ENCODE measurements at places on chromosomes 5 and 9.

DNA sequence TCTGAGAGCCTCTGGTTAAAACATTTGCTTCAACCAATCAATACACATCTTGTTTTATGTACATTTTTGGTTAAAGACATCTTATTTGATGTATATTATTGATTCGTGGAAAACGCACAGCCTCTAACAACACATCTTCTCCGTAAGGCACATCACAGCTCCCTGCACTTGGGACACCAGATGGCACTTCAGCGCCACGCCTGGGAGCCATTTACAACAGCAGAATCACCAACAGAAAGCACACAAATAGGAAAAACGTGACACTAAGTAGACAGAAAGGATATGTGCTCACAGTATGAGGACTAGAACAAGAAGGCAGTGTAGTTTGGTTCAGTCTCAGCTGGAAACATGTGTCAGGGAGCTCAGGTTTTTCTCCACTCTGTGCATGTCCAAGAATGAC is 199.7 kb downstream of the ROR2 start:
- DNase-seq, result no peak

DNA sequence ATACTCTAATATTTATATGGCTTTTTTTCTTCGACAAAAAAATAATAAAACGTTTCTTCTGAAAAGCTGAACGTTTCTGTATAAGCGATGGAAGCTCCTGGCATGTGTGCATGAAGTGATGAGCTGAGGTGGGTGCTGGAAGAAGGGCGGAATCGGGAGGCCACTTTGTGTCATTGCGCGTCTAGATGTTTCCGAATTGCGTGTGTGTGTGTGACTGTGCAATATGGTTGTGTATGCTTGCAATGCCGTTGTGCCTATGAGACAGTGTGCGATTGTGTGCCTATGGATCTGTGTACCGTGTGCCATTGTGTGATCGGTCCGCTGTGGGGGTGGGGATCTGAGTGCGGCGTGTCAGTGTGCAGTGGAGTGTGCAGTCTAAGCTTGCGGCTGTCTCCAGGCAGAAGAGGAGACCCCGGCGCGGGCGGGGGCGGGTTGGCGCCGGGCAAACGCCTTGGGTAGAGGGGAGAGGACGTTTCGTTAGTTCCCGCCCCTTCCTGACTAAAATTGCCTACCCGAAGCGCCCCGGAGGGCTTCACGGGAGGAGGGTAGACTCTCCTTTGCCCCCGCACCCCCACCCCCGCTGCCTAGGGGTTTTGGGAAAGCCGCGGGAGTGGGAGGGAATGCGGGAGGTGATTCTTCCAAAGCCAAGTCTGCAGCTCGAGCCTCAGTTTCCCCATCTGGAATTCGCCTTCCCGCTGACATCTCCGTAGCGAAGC is 24.2 kb downstream of the PCDHGC5 start:
- DNase-seq, result no peak

GRCh38 chr9:105007143-105007542 is 79.2 kb upstream of the ABCA1 start:
- DNase-seq, result no peak

- no peak for DNase-seq
Observed at GRCh38 chr9:124928116-124928515, 12.8 kb downstream of the GOLGA1 start.

DNA sequence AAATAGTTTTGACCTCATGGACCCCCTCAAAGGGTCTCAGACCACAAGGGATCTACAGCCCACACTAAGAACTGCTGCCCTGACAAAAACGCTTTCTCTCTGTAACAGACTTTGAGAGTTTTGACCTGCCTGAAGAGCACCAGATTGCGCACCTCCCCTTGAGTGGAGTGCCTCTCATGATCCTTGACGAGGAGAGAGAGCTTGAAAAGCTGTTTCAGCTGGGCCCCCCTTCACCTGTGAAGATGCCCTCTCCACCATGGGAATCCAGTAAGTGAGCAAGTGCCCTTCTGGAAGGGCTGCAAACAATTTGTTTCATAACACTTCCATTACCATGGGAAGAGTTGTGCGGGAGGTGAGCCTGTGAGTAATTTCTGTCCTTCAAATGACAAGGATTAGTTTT is 6.0 kb downstream of the PTTG1 start:
- DNase-seq, result no peak

DNA sequence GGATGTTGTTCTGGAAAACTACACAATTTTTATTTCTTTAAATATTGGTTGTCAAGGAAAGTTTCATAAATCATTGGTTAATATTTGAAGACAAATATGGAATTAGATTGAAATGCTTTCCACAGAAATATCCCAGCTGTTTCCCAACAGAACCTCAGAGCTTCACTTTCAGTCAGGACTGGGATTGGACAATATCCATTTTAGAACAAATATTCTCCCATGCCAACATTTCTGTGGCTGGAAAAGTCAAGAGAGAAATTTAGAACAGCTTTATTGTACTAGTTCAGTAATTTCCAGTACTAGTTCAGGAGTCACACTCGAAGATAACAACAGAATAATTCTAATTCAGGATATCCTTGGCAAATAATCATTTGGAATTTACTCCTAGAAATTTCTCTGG is 116.1 kb upstream of the TUT7 start:
- DNase-seq, result no peak

DNA sequence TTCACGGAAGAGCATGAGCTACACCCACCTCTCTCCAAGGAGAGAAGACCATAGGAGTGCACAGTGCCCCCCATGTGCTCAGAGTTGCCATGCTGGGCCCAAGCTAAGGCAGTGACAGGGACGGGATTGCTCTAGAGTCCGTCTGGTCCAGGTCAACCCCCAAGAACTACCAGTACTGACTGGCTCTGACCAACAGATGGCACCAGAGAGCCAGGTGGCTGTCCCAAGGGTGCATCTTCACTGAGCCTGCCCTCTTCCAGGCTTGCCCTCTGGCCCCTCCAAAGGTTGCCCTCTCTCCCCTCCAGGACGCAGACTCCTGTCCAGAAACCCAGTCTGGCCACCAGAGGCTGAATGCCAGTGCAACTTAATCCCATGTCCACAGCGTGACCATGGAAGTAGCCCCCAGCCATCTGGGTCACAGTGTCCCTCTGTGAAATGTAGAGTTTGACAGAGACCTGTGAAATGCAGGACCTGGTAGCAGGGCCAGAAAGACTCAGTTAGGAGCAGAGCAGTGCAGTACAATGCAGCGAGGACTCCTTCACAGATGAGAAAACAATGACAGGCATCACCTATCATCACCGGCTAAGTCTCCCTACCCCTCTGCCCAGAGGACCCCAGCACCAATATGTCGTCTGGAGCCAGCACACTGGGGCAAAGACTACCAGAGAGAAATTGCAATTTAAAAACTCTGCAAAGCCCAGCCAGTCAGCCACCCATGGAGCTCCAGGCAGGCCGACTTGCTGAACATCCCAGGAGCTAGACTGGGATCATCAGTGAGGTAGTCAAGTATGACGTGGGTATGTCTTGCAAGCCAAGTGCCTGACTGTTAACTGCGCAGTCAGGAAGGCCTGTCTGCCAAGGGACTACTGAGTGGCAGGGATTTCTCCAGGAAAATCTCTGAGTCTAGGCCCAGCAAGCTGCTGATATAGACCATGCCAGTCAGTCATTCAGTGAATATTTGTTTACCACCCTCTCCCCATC is 7.7 kb upstream of the SKP1 start:
- peak; percentile 73 for DNase-seq

DNA sequence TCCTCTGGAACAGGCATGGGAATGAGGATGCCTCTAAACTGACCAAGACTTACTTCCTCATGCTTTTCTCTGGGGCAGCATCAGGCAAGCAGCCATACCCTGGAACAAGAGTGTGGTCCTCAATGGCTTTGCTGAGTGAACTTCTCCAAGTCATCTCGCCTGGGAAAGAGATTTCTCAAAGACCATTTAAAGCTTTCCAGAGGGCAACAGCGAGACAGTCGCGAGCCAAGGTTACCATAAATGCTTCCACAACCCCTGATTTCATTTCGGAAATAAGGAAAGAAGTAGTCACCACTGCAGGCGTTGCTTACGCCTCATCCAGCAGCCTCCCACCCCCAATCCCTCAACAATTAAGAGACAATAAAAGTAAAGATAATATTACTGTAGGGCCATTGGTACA is 1.1 kb upstream of the SNCAIP start:
- no peak for DNase-seq

DNA sequence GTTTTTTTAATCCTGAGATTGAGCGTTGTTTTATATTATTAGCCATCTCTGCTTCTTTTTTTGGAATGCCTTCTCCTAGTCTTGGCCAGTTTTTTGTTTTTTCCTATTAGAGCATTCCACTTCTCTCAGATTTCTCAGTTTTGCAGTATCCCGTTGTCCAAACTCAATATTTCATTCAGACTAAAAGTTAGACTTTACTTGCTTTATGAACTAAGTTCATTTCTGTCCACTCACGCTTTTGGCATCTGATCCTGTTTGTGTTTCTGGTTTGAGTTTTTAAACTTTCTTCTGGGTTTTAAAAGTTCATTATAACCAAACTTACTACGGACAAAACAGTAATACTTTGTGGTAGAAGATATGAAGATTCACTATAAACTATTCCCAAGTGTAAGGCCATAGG is 288.3 kb upstream of the MPDZ start:
- no peak for DNase-seq

- no peak for DNase-seq
Observed at GRCh38 chr5:86074297-86074696, 543.4 kb upstream of the COX7C start.

- no peak for DNase-seq
Observed at GRCh38 chr5:17429353-17429752, 68.7 kb upstream of the TAF11L2 start.

DNA sequence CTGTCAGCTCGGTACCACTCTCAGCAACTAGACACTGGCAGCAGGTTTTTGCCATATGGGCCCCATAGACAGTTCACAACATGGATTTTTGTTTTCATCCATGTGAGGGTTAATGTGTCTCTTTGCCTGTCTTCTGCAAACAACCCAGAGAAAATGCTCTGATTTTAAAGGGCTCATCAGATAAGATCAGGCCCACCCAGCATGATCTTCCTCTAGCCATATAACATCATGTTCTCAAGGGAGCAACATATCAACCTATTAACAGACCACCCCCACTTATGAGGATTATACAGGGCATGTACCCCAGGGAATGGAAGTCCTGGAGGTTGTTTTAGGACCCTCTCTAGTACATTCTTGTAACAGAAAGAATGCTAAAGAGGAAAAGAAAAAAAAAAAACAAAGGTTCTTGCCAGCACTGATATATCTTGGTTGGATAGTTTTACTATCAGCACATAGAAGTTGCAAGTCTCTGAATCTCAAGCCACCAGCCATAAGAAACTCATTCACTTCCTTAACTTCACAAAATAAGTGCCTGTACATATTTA is 1015.1 kb downstream of the TLE4 start:
- no peak for DNase-seq

DNA sequence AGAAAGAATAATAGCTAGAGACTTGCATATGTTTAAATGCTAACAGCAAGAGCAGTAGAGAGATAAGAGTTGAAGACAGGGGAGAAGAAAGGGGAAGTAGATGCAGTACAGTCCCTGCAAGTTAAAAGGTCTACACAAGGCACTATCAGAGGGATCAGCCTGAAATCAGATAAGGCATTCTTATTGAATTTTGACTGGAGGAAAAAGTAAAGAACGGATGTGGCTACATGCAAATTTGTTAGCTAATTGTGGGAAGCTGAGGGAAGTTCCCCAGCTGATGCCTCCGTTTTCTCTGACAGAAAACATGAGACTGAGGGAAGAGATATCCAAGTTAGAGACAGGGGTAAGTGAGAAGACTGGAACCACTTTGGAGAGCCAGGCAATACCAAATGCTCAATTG is 12.9 kb upstream of the RHOBTB3 start:
- DNase-seq, result no peak

DNA sequence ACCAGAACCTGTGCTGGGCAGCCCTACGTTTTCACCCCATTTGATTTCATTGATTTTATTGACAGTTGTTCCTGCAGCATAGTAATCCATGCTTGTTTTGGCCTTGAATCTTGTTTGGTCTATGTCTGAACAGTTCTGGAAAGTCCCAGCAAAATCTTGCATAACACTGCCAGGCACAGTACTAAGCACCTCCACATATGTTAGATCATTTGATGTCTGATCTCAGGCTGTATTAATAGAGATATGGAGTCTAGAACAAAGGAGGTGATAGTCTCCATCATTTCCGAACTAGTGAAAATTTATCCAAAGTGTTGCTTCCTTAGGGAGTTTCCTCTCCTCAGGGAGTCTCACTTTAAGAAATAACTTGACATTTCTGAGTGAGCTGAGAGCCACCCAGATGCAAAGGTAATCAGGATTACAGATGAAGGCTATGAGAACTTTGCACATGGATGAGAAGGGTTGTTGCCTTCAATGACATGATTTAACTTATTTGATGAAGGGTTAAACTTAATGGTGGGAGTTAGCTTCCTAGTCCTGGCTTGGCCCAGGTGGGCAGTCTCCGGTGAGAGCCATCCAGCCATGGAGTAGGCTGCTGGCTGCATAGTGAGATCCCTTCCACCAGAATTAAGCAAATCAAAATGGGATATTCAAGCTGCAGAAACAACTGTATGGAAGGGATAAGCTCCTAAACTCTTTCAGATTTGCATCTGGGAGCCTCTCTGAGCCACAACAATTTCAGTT is 173.8 kb upstream of the MVB12B start:
- no peak for DNase-seq

GRCh38 chr5:120539471-120539870 is 75.4 kb downstream of the PRR16 start:
- DNase-seq, result no peak

DNA sequence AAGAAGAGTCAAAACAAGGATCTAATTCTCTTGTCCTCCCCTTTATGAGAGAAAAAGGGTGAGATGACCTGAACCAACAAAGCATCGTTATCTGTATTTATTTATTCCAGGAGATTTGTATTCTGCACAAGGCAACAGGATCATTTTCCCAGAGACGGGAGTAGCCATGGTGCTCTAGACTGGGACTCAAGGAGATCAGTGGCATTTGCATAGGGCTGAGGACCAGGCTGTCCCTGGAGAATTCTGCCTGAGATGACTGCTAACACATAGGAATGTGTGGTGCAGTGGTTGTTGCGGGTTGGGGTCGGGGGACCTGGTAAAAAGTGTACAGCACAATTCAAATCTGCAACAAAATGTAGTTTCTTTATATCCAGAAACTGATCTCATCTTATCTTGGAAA is 22.3 kb upstream of the ZNF474 start:
- no peak for DNase-seq

- no peak for DNase-seq
Observed at GRCh38 chr9:112002131-112002846, 105.7 kb downstream of the UGCG start.

Measured in activated gamma-delta T cell treated with Interleukin-2 at 50 U/mL for 16 hours (primary cell).